Natural killer cell treated with Interleukin-12 subunit alpha and Interleukin-12 subunit beta and Interleukin-15 and Interleukin-18, amount 100 ng/mL, for 72 hours (primary cell): ENCODE measurements at places on chromosomes 16 and 17.

DNA sequence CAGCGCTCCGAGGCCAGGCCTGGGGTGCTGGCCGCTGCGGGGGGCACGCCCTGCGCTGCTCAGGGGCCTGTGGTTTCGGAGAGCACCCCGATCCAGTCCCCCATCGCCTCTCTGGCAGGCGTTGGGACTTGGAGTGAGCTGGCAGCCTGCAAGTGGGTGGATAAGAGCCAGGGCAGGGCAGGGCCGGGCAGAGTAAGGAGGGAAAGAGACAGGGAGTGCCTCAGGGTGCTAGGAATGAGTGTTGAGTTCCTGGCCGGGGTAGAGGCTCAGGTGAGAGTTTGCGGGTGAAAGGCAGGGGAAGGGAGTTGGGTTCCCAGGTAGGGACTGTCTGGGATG is 1.3 kb downstream of the CDH13 start:
- DNase-seq: no peak

- DNase-seq: no peak
Observed at GRCh38 chr16:50836121-50836621, 94.3 kb downstream of the CYLD start.

- DNase-seq: no peak
Observed at GRCh38 chr17:44071198-44071520, 624 bp downstream of the G6PC3 start.

- no peak for DNase-seq
Observed at GRCh38 chr16:73743665-73744496, 552.7 kb upstream of the PSMD7 start.

- no peak for DNase-seq
Observed at GRCh38 chr16:23302045-23302956, at the start of gene SCNN1B. Gene SCNN1B, plus strand, starts transcription at chr16:23302302. Its CDS starts 46,298 bp downstream, at chr16:23348600.

DNA sequence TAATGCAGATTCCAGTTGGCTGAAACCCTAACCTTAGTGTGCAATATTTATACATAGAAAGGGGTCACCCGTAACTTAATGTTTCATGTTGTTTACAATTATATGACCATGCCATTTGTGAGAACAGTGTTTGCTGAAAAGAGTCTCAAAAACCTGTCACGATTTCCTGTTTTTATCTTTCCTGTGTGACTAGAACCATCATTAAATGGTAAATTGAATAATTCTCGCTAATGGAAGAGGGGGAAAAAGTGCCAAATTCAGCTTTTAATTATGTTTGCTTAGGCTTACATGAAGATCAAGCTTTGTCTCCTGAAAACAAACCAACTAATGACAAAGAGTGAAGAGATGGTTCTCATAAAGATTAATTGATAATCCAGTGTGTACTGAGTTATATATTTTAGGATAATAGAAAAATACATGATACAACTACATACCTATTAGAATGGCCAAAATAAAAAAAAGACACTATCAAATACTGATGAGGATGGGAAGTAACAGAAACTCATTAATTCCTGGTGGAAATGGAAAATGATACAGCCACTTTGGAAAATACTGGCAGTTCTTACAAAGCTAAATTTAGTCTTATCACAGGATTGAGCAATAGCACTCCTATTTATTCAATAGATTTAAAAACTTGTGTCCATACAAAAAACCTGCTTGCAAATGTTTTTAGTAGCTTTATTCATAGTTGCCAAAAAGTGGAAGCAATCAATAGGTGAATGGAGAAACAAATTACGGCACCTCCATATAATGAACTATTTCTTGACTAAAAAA is 141.7 kb downstream of the CDK5R1 start:
- no peak for DNase-seq
